ENCODE measurements at places on chromosomes 5 and 9. TPM values are rescaled to one million over a fixed set of nuclear protein-coding genes. Genes with fewer than 3 reads are reported as not detected.

Gene CCL27
- polyA plus RNA-seq, result 0.18 TPM

Gene PCDHGA10
- 2.1 TPM for polyA plus RNA-seq

Gene BAAT
- polyA plus RNA-seq, result 0.60 TPM

Gene IPPK
- 7.9 TPM for polyA plus RNA-seq

Gene ADGRV1
- 3.0 TPM for polyA plus RNA-seq

Gene TDRD7
- polyA plus RNA-seq, result 23.0 TPM

Gene MORN5
- polyA plus RNA-seq, result 2.2 TPM

Gene SPINK6
- not detected for polyA plus RNA-seq

Gene CTSV
- 19.9 TPM for polyA plus RNA-seq

Gene WDR31
- polyA plus RNA-seq, result 2.8 TPM

Gene KIAA0825
- polyA plus RNA-seq, result 2.8 TPM

Gene ASTN2
- polyA plus RNA-seq, result 11.4 TPM

Gene UNC5A
- polyA plus RNA-seq, result 1.0 TPM

Gene ZDHHC11
- 41.0 TPM for polyA plus RNA-seq

Gene FRMD3
- 4.4 TPM for polyA plus RNA-seq

Gene MAN1B1
- polyA plus RNA-seq, result 39.5 TPM

Gene RAB3C
- polyA plus RNA-seq, result 12.6 TPM

Gene FRRS1L
- polyA plus RNA-seq, result 9.1 TPM

All from large intestine (tissue), 12 donors.